ENCODE measurements at places on chromosomes 3 and 15. TPM values are rescaled to one million over a fixed set of nuclear protein-coding genes. Genes with fewer than 3 reads are reported as not detected.

- no peak overlapping the region for H3K4me3 ChIP-seq
- no peak for DNase-seq
- no peaks in the 10 kb centered on the region for H3K4me1 ChIP-seq
- H3K27ac ChIP-seq: no peak overlapping the region
- H3K36me3 ChIP-seq: no peaks in the 10 kb centered on the region
- peaks cover 4% of the 10 kb centered on the region for H3K27me3 ChIP-seq
Measured at GRCh38 chr3:87975716-87976115, 83.1 kb downstream of the CGGBP1 start.

Gene WDR82
- total RNA-seq: 114 TPM

DNA sequence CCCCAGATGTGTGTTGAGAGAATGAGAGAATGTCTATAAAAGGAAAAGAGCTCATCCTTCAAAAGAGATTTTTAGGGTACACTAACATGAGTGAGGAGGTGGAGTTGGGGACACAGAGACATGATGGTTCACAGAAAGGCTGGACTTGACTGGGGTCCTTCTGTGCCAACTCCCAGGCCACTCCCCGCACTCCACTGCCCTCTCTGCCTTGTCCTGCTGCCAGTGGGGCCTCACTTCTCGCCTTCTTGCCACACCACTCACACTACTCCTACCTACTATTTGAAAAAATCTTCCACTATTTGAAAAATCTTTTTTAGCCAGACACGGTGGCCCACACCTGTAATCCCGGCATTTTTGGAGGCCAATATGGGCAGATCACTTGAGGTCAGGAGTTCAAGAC lies 298.1 kb downstream of the EPHB1 start:
- H3K4me1 ChIP-seq: no peaks in the 10 kb centered on the region
- no peak overlapping the region for H3K27ac ChIP-seq
- H3K27me3 ChIP-seq: no peaks in the 10 kb centered on the region
- no peaks in the 10 kb centered on the region for H3K36me3 ChIP-seq
- H3K4me3 ChIP-seq: no peak overlapping the region

- H3K4me3 ChIP-seq: no peak overlapping the region
- no peaks in the 10 kb centered on the region for H3K27me3 ChIP-seq
- H3K36me3 ChIP-seq: no peaks in the 10 kb centered on the region
- H3K4me1 ChIP-seq: no peaks in the 10 kb centered on the region
- no peak for DNase-seq
Measured at GRCh38 chr3:2377281-2377680, 278.6 kb downstream of the CNTN4 start.

Gene NPRL2
- 29.4 TPM for total RNA-seq

GRCh38 chr3:108359011-108359410 lies 62.7 kb downstream of the HHLA2 start:
- no peaks in the 10 kb centered on the region for H3K4me1 ChIP-seq
- H3K36me3 ChIP-seq: no peaks in the 10 kb centered on the region
- H3K27me3 ChIP-seq: no peaks in the 10 kb centered on the region
- no peak overlapping the region for H3K27ac ChIP-seq
- no peak overlapping the region for H3K4me3 ChIP-seq

Gene CKMT1B
- total RNA-seq: not detected

GRCh38 chr3:168455814-168456213 lies 360.1 kb upstream of the GOLIM4 start:
- no peak overlapping the region for H3K27ac ChIP-seq
- no peak for DNase-seq
- no peaks in the 10 kb centered on the region for H3K27me3 ChIP-seq
- no peaks in the 10 kb centered on the region for H3K36me3 ChIP-seq
- no peak overlapping the region for H3K4me3 ChIP-seq

GRCh38 chr3:12224181-12225147 lies 64.4 kb upstream of the PPARG start:
- no peak overlapping the region for H3K4me3 ChIP-seq
- H3K27ac ChIP-seq: no peak overlapping the region
- no peaks in the 10 kb centered on the region for H3K4me1 ChIP-seq
- peaks cover 5% of the 10 kb centered on the region for H3K27me3 ChIP-seq
- H3K36me3 ChIP-seq: no peaks in the 10 kb centered on the region

Gene TNIK
- 71.0 TPM for total RNA-seq

Gene ECT2
- 0.71 TPM for total RNA-seq

DNA sequence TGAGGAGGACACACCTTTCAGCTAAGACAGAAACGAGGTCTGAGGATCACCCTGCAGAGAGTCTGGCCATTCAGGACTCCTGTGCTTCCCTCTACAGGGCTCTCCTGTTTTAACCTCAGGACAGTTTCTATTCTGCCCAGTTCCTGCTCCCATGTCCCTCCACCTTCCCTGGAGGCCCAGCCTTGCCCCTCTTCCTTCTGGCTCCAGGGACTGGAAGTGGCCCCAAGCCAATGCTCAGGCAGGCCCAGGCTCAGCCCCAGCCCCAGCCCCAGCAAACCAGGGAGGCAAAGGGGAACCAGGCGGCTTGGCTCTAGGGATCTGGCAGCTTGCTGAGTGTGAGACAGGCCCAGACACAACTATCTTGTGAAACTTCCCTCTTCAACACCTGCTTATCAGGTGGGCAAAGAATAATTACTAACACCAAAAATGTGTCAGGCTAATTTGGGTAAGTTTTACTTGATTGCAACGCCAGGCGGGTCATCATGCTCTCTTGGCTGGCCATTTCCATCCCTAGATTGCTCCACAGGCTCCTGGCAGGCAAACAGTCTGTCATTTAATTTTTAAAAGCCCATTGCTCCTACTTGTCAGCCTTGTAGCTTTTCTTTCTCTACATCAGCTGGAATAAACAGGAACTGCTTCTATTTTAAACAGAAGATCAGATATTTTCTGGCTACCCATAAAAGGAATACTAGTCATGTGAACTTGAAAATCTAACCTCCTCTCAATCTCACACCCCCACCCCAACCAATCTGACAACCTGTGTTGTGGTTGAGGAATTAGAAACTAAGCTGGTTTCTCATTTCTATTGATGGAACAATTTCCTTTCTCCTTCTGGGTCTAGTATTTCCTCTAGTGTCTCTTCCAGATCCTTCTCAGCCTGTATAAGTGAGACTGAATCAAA lies 33.5 kb downstream of the UPK1B start:
- no peaks in the 10 kb centered on the region for H3K27me3 ChIP-seq
- peaks cover 30% of the 10 kb centered on the region for H3K36me3 ChIP-seq
- no peak overlapping the region for H3K4me3 ChIP-seq
- peak overlapping the region; percentile 26 for H3K27ac ChIP-seq

DNA sequence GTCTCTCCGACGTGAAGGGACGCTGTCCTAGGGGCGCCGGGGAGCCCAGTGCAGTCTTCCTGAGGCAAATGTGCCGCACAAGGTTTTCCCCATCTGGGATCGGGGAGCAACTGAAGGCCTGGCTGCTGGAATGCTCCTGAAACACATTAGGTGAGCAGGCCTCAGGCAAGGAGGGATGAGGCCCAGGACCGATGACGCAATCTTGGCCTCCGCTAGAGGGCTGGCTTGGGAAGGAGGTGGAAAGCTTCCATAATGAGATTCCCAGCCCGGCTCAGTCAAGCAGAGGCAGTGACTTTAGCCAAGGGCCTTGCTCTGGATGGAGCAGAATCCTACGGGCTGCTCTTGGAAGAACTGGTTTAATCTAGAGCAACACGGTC lies 50.8 kb downstream of the CPN2 start:
- no peak overlapping the region for H3K27ac ChIP-seq
- H3K4me3 ChIP-seq: no peak overlapping the region
- DNase-seq: no peak
- peaks cover 20% of the 10 kb centered on the region for H3K4me1 ChIP-seq
- H3K27me3 ChIP-seq: no peaks in the 10 kb centered on the region

GRCh38 chr3:184172681-184173373 lies 1.8 kb upstream of the AP2M1 start:
- no peak for DNase-seq
- H3K27ac ChIP-seq: no peak overlapping the region
- peaks cover 20% of the 10 kb centered on the region for H3K36me3 ChIP-seq
- H3K27me3 ChIP-seq: no peaks in the 10 kb centered on the region

GRCh38 chr3:124686028-124686670 lies 44.1 kb upstream of the UMPS start:
- H3K4me1 ChIP-seq: peaks cover 6% of the 10 kb centered on the region
- H3K36me3 ChIP-seq: no peaks in the 10 kb centered on the region
- no peak for DNase-seq
- no peak overlapping the region for H3K4me3 ChIP-seq
- H3K27ac ChIP-seq: no peak overlapping the region
- H3K27me3 ChIP-seq: no peaks in the 10 kb centered on the region

GRCh38 chr3:81545572-81545971 lies 215.9 kb downstream of the GBE1 start:
- no peaks in the 10 kb centered on the region for H3K36me3 ChIP-seq
- no peak for DNase-seq
- H3K4me1 ChIP-seq: no peaks in the 10 kb centered on the region
- H3K27ac ChIP-seq: no peak overlapping the region
- no peaks in the 10 kb centered on the region for H3K27me3 ChIP-seq

Gene TMEM158
- total RNA-seq: not detected

- no peak overlapping the region for H3K4me3 ChIP-seq
- H3K36me3 ChIP-seq: no peaks in the 10 kb centered on the region
- no peaks in the 10 kb centered on the region for H3K4me1 ChIP-seq
- no peak overlapping the region for H3K27ac ChIP-seq
- no peaks in the 10 kb centered on the region for H3K27me3 ChIP-seq
Measured at GRCh38 chr15:53869044-53869805, 109.0 kb upstream of the UNC13C start.

DNA sequence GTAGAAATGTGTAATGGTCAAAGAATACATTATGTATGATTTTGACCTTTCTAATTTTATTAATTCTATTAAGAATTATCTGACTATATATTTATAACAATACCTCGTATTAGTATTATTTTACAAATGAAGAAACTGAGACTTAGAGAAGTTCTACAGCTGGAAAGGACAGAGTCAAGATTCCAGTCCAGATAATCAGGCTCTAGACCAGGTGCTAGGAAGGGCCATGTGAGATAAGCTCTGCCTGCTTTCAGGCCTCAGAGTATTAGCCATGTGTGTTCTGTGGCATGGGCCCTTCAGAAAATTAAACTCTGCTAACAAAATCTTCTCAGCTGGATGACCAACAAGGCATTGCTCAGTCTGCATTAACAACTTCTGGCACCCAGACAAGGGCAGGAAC lies 87.5 kb downstream of the CD200R1L start:
- H3K4me3 ChIP-seq: no peak overlapping the region
- H3K36me3 ChIP-seq: no peaks in the 10 kb centered on the region
- no peaks in the 10 kb centered on the region for H3K27me3 ChIP-seq
- DNase-seq: no peak

- no peaks in the 10 kb centered on the region for H3K27me3 ChIP-seq
- no peaks in the 10 kb centered on the region for H3K36me3 ChIP-seq
- H3K4me3 ChIP-seq: no peak overlapping the region
- DNase-seq: peak; percentile 65
- peaks cover 15% of the 10 kb centered on the region for H3K4me1 ChIP-seq
Measured at GRCh38 chr3:30347679-30348216, 258.7 kb upstream of the TGFBR2 start.

GRCh38 chr3:37892927-37893600 lies 31.4 kb downstream of the CTDSPL start:
- DNase-seq: no peak
- H3K27ac ChIP-seq: no peak overlapping the region
- no peaks in the 10 kb centered on the region for H3K36me3 ChIP-seq
- H3K4me1 ChIP-seq: no peaks in the 10 kb centered on the region
- no peaks in the 10 kb centered on the region for H3K27me3 ChIP-seq
- no peak overlapping the region for H3K4me3 ChIP-seq

DNA sequence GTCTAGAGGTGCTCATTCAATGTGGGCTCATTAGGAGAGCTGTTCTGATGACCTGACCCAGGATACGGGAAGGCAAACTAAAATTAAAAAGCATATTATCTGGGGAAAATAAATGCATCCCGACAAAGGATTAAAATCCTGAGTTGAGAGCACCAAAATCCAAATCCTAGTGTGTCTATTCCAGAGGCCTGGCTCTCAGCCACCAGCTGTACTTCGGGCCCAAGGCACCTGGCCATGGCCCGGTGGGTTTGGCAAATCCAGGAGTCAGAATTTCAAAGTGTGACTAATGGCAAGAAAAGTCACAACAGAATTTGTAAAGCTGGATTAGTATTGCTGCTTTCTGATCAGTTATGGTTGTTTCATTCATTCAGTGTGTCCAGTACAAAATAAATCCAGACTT lies 2.6 kb upstream of the LYSMD4 start:
- peaks cover 16% of the 10 kb centered on the region for H3K4me1 ChIP-seq
- H3K27ac ChIP-seq: no peak overlapping the region
- no peaks in the 10 kb centered on the region for H3K36me3 ChIP-seq
- H3K4me3 ChIP-seq: no peak overlapping the region

- no peaks in the 10 kb centered on the region for H3K27me3 ChIP-seq
- no peak overlapping the region for H3K4me3 ChIP-seq
- peak; percentile 68 for DNase-seq
- no peaks in the 10 kb centered on the region for H3K36me3 ChIP-seq
- H3K27ac ChIP-seq: no peak overlapping the region
Measured at GRCh38 chr15:70196372-70197316, 98.9 kb upstream of the TLE3 start.

- no peaks in the 10 kb centered on the region for H3K27me3 ChIP-seq
- H3K4me3 ChIP-seq: no peak overlapping the region
- peaks cover 9% of the 10 kb centered on the region for H3K4me1 ChIP-seq
- no peak overlapping the region for H3K27ac ChIP-seq
- no peak for DNase-seq
Measured at GRCh38 chr3:59234884-59235633, 185.2 kb upstream of the CFAP20DC start.

DNA sequence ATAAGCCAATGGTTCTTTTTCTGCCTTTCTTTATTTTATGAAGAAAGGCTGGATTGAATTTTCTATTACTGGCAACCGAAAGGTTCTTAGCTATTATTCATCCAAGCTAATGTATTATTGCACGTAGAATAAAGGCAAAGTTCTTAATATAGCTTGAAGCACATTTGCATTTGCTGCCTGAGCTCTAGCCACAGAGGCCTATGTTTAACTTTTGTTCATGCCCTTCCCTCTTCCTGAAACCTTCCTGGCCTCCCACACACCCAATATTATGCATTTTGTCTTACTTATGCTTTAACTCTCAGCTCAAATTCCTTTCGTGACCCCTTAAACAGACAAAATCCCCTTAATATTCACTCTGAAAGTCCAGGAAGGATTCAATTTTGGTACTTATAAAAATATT lies 71.0 kb upstream of the ZNF280D start:
- H3K4me3 ChIP-seq: no peak overlapping the region
- no peak overlapping the region for H3K27ac ChIP-seq
- H3K27me3 ChIP-seq: no peaks in the 10 kb centered on the region
- H3K36me3 ChIP-seq: no peaks in the 10 kb centered on the region

- no peak overlapping the region for H3K4me3 ChIP-seq
Measured at GRCh38 chr3:32372213-32372490, 19.5 kb upstream of the CMTM7 start.

DNA sequence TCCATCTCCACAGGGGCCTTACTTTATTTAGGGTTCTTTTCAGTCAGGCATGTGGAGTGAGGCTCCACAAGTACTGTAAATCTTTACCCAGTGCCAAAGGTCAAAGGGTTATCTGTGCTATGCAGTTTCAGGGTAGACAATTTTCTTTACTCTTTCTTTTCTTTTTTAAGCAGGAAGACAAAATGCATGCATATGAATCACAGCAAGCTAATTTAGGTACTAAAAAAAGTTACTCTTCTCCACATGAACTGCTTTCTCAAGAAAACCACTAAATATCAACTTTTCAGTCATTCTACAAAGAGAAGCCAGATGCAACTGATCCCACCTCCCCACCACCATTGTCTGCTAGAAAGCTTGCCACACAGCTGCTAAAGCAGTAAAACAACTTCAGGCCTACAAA lies 73.3 kb upstream of the PYGO1 start:
- H3K27me3 ChIP-seq: no peaks in the 10 kb centered on the region
- no peak for DNase-seq
- no peaks in the 10 kb centered on the region for H3K36me3 ChIP-seq
